Activated CD8-positive, alpha-beta T cell treated with anti-CD3 and anti-CD28 coated beads, Interleukin-2, amount 10 ng/mL, durations not matched to agents 7 days and 5 days (primary cell): ENCODE measurements at places on chromosomes 12 and 14.

DNA sequence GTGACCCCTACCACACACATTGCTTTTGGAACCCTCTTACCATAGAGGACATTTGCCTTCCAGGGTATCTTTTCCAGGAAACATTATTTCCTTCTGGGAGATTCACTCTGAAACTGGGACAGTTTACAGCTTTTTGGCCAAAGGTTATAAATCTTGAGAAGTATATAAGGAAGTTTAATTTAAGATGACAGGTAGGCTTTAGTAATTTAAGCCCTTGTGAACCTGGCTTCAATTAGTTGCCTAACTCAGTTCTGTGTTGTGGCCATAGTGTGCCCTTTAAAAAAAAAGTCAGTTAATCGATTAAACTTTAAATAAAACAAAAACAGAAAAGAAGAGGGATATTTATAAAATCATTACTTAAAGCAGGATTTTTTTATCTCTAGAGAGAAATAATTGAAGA is 142.9 kb downstream of the NAV3 start:
- no peak for DNase-seq

- DNase-seq, result no peak
Measured at GRCh38 chr14:92470215-92470614, 43.4 kb upstream of the RIN3 start.

- no peak for DNase-seq
Measured at GRCh38 chr14:28767853-28768741, 1.5 kb downstream of the FOXG1 start.

DNA sequence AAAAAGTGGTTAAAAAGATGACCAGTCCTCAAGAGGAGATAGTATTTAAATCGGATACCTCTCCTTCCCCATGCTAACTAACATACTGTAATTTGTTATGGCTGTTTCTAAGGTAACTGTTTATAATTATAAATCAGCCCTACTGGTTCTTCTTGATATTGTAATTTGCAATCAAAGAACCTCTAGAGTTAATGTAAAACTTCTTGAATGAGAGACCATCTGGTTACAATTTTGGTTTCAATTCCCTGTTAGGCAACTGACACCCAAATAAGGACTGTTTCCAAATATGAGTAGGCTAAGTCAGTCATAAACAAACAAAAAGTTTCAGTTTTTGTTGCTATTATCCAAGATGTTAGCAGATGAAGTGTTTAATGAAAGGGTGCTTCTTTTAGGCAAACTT is 120.2 kb upstream of the DNM1L start:
- no peak for DNase-seq

- no peak for DNase-seq
Measured at GRCh38 chr12:104669089-104669721, 212.5 kb downstream of the CHST11 start.
